ENCODE measurements at places on chromosomes 2 and 18.

DNA sequence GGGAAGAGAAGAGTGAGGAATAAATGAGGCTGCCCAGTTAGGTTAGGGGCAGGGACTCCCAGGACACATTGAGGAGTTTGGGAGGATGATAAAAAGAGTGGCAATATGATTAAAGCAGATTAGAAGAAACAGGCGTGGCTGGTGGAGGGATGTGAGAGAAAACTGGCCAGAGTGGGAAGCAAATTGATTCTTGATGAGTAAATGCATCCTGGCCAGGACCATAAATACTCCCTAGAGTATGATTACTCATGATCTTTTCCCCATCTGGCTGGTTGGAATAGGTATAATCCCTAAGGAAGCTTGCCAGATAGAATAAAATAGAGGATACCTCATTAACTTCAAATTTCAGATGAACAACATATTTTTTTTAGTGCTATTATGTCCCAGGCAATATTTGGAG is 21.5 kb upstream of the DAW1 start:
- no peak for DNase-seq

- DNase-seq, result peak; percentile 47
Measured at GRCh38 chr18:11909591-11910026, 1.5 kb upstream of the MPPE1 start.

DNA sequence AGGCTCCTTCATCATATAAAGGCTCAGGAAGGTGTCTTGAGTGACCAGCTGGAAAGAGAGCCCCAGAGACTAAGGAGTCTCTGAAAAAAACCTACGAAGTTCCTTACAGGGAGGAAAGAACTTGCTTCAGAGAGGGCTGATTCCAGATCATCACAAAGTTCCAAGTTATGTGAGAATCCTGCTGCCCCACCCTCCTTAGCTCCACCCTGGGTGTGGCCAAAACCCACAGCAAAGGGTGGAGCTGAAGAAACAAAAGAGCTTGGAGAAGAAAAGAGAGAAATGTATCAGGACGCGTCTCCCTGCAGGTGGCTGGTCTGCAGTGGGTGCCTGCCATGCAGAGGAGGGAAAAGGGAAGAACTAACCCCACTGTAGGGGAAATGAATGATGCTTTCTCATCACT is 32.8 kb upstream of the ZNF396 start:
- DNase-seq, result peak; percentile 36

- peak; percentile 28 for DNase-seq
Measured at GRCh38 chr2:241659150-241659739, 21.8 kb downstream of the ATG4B start.

- DNase-seq, result no peak
Measured at GRCh38 chr18:74217476-74218143, 69.3 kb downstream of the TIMM21 start.

- no peak for DNase-seq
Measured at GRCh38 chr2:235977445-235977844, 190.7 kb downstream of the GBX2 start.

All from SW480 (cell line).